MG63 (cell line): ENCODE measurements at places on chromosomes 6 and 20.

- DNase-seq, result no peak
Observed at GRCh38 chr6:340186-340955, 48.1 kb downstream of the DUSP22 start.

- DNase-seq, result no peak
Observed at GRCh38 chr6:48016020-48016755, 94.8 kb downstream of the PTCHD4 start.

DNA sequence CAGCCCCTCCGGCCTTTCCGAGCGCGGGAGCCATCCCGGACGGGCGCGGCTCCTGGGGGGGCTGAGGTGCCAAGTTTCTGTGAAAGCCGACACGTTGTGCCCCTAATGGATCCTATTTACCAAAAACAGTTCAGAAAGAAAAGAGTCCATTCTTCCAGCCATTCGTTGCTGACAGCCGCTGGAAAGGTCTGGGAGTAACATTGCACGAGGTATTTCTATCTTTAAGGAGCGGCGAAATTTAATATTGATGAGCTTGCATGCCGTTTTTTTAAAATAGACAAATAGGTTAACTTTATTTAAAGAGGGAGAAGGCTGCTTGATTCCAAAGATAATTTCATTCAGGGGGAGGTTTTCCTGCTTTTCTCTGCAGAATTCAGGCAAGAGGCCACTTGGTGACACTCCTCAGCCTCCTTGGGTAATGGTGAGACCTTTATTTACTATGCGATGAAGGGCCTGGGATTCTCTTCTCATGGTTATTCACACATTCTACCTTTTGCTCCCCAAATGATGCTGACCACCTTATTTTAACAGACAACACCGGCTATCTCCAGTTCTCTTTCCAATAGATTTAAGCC, 988 bp downstream of the TIAM2 start:
- DNase-seq, result no peak

DNA sequence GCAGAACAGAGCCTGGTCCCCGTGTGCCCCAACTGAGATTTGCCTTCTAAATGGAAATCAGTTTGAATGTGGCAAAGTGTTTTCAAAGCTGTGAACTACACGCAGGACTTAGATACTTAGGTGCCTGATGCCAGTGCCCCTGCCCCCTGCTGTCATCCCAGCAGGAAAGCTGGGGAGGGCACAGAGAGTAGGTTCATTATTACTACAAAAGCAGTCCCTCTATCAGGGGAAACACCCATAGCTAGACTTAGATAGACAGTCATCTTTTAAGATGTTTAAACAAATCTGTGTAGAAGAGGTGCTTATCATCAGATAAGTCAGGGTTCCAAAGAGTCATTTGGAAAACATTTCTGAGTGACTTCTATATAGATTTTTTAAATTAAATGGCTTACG, 155.0 kb upstream of the SNX9 start:
- DNase-seq, result no peak

DNA sequence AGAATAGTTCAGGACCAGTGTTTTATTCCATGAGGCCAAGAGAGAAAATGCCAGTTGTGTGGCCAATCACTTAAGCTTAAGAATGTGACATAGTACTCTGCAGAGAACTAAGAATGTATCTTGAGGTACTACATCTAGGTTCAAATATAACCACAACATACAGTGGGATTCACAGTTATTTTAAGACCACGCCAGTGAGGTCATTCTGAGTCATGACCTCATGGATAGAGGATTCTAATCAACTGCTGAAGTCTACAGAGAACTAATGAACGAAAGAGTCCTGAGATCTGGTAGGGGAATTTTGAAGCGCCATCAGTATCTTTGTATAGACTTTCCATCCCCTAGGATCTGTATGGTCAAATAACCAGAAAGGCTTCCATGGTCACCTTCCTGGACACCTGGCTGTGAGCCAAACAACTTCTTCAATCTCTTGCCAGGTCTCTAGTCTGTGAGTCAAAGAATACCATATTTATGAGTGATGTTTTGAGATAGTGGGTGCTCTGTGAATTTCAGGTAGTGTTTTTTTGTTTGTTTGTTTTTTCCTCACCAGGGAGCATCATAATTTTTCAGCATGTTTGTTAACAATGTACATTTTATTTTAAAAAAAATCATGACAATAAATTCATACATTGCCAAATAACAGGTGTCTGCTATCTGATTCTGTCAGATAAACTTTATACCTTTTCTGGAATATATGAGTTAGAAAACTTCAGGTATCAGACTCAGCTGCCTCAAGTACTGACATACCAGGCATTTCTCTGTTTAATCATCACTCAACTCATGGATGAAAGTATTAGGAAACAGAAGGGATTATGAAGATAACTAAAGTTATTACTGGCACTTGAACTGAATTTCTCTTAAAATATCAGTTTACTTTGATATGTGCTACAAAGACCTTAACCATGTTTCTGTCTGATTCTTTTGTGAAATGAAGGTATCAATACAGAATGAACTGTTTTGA, 217.9 kb downstream of the PLCB4 start:
- peak; percentile 4 for DNase-seq

GRCh38 chr6:148807784-148808183, 61.0 kb downstream of the UST start:
- no peak for DNase-seq

DNA sequence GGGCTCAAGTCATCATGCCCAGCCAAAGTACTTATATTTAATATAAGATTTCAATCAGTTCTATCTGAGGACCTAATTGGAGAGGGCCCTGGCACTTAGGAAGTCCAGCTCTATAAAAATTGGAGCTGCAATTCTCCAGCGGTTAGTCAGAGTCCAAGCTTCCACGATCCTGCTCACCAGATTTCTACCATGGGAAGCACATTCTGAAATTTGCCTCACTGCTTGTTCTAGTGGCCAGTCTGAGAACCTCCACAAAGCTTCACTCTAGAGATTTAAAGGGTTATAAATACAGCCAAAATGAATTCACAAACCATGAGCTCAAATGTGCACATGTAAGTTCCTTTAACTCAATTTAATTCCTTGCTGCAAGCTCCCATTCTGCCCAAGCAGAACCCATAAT, 33.5 kb downstream of the PNLDC1 start:
- peak; percentile 55 for DNase-seq

- no peak for DNase-seq
Observed at GRCh38 chr6:118908441-118908840, 14.5 kb downstream of the ASF1A start.

DNA sequence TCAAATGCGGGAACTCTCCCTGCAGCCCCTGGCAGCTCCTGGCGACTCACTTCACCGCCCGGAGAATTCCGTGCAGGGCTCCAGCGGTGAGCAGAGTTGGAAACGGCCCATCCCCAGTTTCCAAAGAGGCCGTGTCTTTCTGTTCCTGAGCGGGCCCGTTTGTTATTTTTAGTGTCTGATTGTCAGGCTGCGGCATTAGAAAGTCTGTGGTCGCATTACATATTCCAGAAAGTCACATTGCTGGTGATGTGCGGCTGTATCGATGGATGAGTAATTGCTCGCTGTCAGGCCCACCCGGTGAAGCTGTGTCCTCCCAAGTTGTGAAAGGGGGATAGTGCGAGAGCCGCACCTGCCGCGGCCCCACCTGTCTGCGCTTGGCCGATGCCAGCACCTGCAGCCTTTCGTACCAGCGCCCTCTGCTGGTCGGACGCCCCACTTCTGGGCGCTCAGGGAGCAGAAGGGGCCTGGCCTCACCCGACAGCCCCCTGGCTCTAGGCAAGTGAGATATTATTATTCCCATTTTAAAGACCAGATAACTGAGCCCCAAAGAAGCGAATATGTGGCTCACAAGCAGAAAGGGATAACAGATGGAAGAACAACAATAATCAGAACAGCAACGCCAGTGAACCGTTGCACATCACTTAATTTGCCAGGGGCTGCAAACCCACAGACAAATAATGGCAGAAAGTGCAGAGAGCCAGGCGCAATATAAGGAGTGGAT, 244.9 kb downstream of the TSHZ2 start:
- DNase-seq, result peak; percentile 41

- no peak for DNase-seq
Observed at GRCh38 chr6:15623276-15624116, 39.3 kb downstream of the DTNBP1 start.

DNA sequence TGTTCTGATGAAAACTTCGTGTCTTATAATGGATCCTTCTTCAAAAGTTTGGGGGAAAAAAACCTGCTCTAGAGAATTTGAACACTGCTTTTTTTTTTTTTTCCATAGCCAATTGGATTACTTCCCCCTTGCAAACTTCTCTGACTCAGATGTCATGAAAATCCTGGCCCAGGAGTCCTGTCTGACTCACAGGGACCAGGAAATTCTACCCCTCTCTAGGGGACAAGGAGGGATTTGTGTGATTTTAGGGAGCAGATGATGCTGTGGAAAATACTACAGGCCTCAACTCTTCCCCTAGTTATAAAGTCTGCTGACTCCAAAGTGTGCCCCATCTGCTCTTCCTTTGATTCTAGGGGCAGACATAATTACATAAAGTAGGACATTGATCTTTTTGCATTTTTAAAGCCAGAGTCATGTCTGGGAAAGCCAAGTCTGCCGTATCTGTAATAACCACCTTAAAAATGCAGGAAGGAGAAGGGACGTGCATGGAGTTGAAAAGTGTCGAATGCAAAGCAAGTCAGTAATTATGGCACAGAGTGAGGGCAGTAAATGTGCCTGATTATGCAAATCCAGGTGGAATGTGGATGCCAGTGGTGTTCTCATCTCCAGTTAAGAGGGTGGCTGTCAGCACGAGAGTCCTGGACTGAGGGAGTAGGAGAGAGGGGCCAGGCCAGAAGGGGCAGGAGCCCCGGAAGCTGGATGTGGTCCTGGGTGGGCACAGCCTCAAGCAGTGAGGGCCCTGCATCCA, 144.3 kb upstream of the SULF2 start:
- peak; percentile 74 for DNase-seq

- no peak for DNase-seq
Observed at GRCh38 chr6:7761051-7761450, 35.2 kb downstream of the BMP6 start.

DNA sequence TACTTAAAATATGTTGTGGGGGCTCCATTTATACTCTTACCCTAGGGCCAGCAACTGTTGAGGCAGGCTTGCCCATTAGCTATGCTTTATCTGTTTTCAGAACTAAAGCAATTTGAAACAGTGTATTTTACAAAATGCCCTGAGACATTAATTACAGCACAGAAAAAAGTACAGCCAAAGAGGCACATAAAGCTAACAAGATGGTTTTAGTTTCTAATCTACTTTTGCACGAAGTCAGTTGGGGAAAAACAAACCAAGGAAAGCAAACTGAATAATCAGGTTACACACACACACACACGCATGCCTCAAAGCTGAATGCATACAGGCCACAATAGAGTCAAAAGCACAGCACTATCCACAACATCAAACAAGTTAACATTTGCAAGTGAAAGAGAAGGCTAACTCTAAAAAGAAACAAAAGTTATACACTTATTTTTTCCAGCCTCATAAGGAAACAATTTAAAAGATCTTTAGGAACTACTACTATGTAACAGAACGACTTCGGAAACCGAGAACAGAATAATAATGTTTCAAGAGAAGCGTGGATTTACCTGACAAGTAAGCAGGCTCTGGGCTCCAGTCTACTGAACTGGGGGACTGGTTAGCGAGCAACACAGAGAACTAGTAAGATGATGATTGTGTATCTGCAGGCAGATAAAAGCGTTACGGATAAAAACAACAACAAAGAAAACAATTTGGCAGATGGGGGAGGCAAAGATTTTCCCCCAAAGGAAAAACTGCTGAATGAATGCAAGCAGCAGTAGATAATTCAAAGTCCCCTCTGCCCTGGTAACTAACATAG, 1.7 kb downstream of the SYCP2 start:
- no peak for DNase-seq

DNA sequence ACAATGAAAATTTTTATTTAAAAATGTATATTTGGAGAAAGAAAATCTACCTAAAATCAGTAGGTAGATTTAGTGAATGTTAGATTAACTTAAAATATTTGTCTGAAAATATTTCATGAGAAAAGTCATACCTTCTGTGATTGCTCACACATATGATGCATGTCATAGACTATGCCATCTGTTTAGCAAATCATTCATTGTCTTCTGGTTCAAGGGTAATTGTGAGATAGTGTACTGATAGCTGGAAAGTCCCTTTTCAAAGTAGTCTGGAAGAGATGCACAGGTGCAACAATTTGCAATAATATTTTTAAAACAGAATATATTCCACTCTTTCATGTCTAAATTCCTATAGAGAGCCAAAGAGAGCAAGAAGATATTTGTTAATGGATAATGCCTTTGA, 21.0 kb upstream of the RNF217 start:
- no peak for DNase-seq

- no peak for DNase-seq
Observed at GRCh38 chr6:134846031-134846430, 103.9 kb downstream of the ALDH8A1 start.

DNA sequence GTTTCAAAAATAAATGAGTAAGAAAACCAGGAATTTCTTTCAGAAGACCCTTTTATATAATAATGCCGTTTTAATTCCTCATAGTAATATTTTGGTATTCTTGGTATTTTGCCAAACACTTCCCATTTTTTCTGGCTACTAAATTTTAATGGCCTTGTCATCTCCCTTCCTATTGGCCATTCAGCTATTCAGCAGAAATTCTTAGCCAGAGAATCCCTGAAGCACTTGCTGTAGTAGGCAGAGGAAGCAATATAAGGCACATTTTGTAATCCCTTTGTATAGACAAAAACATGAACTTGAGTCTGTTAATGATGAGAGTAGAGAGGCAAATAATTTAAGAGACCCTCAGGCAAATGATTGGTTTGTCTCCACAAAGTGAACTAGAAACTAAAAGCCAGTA, 118.4 kb upstream of the LAMP5 start:
- DNase-seq, result no peak

- no peak for DNase-seq
Observed at GRCh38 chr20:64160118-64160517, 4.1 kb upstream of the MYT1 start.

DNA sequence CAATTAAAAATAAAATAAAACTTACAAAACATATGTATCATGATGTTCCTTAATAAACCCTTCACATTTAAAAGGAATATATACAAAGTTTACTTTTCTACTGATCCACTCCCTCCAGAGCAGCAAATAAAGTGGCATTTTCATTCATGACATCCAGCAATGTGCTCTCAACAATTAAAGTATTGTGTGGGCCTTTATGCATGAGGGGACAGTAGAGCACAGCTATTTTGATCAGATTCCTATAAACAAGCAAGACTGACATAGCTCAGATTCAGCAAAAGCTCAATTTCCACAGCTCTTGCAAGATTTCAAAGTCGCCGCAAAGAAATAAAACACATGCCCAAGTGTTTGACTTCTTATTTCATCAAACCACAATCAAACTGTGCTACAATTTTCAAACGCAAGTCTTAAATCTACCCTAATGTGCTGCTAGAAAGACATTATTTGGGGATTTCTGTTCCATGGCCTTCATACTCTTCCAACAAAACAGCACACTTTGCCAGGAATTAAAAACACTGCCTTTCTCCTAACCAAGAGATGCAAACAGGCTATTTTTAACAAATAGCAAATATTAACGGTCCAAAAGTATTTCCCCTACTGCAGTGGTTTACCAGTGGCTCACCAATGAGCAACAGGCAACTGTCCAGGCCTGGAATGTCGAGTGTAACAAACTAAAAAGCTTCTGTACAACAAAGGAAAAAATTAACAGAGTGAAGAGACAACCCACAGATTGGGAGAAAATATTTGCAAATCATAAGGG, 52.3 kb downstream of the MBOAT1 start:
- peak; percentile 21 for DNase-seq

- no peak for DNase-seq
Observed at GRCh38 chr6:28248916-28249315, 3.2 kb downstream of the ZKSCAN4 start.
